ENCODE measurements at places on chromosomes 1 and 21.
A peak's percentile ranks its signal among the peaks of the same experiment; 100 is the strongest.

DNA sequence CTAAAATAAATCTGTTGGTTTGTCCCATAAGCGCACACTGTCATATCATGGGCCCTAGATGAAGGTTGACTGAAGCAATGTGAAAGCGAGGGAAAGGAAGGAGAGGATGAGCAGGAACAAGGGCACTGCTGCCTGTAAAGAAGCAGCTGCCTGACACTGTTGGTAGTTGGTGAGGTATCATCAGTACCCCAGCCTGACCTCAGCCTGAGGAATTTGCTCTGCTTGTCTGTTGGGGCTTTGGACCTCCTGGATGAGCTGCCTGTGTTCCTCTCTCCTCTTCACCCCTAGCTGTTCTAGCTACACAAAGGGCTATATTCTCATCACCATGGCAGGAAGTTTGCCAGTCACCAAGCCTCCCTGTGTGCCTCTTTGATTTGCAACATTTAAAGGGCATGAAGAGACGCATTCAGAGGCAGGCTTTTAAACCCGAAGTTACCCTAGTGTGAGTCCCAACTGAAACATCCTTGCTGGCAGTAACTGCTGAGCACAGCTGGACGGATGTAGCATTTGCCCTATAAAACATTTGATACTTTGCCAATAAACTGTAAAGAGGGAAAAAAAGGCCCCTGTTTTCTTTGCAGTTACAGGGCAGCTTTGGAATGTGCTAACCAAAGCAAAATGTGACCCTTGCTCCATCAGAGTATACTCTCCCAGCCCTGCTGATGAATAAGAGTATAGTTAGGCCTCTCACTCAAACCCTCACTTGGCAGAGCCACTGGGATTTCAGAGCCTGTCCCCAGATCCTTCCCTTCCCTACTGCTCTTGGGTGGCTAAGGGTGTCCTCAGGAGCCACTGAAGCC, 22.2 kb upstream of the SPATA6 start:
- peak; percentile 18 for DNase-seq

- peak; percentile 37 for DNase-seq
Measured at GRCh38 chr1:33137800-33138199, 44.0 kb downstream of the TRIM62 start.

- DNase-seq: peak; percentile 31
Measured at GRCh38 chr1:116667575-116668105, at the start of gene IGSF3. IGSF3 (minus strand) TSS chr1:116667733; CDS start chr1:116666326, 1,407 bp downstream.

DNA sequence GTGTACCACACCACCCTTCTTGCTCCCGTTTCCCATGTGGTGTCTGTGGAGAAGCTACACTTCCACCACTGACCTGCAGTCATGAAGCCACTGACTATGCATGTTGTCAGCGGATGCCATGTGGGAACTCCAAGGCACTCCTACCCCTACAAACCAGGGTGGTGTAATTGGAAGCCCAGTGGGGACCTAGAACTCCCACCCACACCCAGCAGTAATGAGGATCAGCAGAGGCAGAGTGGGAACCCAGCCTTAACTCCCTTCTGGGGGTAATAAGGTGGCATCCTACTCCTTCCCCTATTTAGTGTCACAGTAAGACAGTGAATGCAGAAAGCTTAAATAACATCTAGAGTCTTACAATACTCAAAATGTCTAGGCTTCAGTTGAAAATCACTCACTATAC, 78.4 kb downstream of the SPATA46 start:
- DNase-seq: no peak

DNA sequence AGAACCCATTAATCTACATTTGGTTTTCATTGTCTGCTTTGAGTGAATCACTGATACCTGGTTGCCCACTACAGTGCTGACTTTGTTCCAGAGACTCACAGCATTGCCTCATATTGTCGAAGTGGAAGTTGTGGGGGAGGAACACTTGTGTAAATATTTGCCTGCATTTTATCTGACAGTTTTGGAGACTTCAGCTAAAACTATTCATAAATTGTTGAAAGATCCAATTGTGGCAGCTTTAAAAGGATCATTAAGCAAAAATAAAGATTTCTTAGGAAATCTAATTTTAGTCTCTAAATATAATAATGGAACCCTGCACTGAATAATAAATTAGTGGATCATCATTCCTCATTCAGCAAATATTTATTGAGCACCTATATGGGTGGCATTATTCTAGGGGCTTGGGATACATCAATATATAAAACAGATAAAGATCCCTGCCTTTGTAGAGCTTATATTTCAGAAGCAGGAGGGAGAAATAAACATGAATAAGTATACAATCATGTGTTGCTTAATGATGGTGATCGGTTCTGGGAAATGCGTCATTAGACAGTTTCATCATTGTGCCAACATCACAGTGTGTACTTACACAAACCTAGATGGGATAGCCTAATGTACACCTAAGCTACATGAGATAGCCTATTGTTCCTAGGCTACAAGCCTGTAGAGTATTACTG, 73.5 kb downstream of the OSBPL9 start:
- DNase-seq: no peak

DNA sequence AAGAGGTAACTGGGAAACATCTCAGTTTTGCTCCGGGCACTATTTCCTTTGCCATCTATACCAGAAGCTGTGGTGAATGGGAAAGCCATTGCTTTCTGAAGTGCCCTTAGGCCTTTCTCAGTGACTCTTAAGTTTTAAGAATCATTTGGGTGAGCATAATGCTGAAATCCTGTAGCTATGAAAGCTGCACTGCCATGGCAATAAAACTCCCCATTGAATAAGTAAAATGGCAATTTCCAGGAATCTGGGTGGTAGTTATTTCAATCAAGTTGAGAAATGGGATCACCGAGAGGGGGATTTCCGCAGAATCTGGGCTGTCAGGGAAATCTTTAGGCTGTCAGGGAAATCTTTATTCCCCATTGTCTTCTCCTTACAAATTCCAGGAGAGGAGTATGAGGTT, 26.8 kb upstream of the MACF1 start:
- no peak for DNase-seq

DNA sequence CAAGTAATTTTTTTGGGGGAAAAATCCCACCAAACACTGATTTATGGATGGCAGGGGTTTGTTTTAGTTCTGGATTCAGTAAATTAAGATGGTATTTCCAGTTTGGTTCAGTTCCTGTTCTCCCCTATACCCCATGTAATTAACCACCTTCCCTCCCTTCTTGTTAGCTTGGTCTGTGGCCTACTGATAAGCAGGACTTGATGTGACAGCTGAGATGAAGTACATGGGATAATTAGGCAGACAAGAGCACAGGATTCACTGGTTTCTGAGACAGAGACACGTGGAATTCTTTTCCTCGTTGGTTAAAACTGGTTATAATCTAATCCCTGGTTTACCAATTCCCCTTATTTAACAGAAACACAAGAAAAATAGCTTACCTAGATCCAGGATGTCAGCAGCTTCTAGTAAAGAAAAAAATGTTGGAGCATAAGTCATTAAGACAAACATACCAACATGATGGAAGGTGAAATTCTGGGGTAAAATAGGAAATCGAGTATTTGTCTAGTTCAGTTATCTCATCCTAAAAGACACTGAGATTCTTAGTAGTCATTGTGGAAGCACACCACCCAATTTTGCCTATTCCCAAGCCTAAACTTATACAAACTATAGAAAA, 81.5 kb downstream of the SCMH1 start:
- DNase-seq: no peak

DNA sequence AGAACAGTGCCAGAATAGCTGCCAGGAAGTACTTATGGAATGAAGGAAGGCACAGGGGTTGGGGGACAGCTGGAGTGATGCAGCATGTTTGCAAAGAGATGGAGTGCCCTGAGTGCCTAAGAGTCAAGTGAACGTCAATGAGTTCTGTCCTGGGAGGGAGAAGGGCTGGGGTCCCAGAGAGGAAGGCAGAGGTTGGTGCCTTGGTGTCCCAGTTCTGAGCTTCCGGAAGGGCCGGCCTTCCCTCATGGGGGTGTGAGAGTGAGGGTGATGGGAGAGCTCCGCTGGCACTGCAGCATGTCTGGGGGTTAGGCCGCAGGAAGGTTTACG, 17.6 kb downstream of the NES start:
- DNase-seq: no peak

- no peak for DNase-seq
Measured at GRCh38 chr21:39022863-39023693, 160.2 kb downstream of the PSMG1 start.

- DNase-seq: peak; percentile 65
Measured at GRCh38 chr1:216310776-216311175, 112.5 kb downstream of the USH2A start.

DNA sequence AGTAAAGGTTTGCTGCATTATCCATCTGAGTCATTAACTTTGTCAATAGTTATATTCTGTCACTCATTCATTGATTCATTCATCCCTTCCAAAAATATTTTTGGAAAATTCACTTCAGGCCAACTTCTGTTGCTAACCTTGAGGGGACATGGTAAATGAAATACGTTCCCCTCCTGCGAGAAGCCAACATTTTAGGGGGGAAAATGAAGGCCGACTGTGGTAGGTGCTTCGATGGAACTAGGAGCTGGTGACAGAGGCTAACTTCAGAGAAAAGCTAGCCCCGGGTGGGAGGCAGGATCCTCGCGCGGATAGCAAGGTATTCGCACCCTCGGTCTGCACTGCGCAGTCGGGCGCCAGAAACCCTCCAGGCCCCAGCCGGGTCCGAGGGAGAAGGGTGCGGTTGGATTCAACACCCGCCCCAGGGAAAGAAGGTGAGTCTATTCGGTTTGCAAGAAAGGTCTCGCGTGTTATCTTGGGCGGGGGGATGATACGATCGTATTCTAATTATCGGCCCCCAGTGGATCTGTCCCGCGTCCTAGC, 646 bp upstream of the RRP15 start:
- DNase-seq: no peak

GRCh38 chr21:26397545-26397944, 175.5 kb downstream of the CYYR1 start:
- no peak for DNase-seq

GRCh38 chr21:44931501-44932407, 8.1 kb upstream of the SLX9 start:
- DNase-seq: no peak

DNA sequence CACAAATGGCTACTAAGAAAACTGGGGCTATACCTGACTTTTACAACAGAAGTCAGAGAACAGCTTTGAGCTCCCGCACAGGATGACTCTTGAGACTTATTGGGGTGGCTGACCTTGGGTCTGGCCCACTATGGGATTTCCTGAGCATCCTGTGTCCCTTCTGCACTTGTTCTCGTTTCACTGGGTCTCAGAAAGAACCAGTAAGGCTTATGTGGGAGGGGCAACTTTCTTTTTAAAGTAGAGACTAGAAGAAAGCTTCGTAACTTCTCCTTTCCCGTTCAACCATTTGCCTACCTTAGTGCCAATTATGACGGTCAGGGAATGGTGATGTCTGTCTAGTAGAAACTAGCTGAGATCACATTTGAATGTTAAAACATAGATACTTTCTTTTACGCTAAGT, 59.5 kb upstream of the C1orf105 start:
- no peak for DNase-seq

DNA sequence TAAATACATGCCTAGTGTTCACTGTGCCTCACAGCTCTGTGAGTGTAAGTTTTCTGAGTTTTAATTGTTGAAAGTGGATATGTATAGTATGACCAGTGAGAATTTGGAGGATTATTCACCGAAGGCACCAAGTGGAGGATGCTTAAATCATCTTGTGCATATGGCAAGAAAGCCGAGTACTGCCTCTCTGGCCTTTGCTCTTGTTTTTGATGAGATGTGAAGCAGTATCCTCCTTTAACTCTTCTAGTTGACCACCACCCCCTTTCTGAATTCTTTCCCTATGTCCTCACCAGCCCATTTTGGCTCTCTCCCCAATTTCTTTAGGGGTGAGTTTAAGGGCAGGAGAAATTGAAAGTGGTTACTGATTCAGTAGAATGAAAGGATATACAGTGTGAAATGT, 130.4 kb downstream of the SYT2 start:
- DNase-seq: no peak

DNA sequence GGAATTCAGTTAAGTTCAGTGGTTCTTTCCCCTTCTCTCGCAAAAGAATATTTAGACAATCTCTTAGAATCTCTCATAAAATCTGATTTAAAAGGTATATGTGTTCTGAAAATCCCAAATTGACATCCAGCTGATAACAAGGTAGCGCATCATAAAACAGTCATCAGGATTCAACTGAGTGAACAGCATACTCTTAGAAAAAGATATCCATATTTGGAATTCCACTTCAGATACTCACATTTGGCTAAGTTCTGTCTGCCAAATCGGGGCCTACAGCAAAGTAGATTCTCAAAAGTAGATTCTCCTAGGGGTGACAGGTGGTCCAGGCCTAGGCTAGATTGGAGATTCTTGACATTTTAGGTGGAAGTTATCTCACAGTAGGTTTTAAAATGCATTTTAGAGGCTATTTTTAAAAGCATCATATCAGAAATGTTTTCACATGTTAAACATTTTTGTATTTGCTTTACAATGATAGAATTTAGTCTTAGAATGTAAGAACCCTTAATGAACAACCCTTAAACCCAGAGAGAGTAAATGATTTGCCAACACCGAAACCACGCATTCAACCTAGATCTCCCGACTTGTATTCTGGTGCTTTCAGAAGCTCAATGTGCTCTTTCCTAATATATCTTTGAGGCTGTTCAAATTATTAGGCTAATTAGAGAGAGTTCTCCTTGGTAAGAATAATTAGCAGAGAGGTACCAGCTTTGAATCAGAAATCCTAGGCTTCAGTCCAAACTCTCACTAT, 318.9 kb downstream of the LMO4 start:
- DNase-seq: no peak

- DNase-seq: no peak
Measured at GRCh38 chr1:177392336-177392735, 221.6 kb downstream of the BRINP2 start.

- DNase-seq: no peak
Measured at GRCh38 chr21:15425049-15425448, 304.7 kb upstream of the USP25 start.

DNA sequence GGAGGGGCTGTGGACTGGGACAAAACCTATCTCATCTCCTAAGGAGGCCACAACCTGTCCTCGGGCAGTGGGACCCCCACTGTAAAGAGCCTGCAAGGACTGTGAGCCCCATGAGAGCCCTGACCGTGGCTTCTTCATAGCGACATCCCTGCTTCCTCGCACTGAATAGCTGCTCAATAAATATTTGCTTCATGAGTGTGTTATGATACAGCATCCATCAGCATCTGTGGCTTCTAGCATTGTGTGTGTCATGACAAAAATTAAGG, 40.5 kb upstream of the CSF3R start:
- no peak for DNase-seq

DNA sequence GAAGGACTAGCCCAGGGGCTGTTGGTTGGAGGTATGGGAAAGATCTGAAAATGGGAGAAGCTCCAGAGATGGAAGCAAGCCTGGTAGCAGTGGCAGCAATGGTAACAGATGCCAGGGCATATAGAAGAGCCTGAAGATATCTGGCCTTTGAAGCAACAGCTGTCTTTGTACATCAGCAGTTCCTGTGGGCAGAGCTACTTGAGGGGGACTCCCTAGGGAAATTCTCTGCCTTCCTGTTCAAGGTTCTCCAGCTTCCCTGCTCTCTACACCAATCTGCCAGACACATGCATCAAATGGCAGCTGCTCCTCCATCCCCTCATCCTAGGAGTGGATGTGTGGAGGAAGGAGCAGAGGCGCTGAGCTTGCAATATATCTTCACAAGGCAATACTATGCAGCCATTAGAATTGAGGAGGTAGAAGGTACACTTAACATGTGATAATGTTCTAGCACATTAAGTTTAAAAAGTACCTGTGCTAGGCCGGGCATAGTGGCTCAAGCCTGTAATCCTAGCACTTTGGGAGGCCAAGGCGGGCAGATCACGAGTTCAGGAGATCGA, 2.2 kb downstream of the TMEM35B start:
- no peak for DNase-seq

- no peak for DNase-seq
Measured at GRCh38 chr1:109652402-109652801, 3.5 kb upstream of the GSTM4 start.

- DNase-seq: no peak
Measured at GRCh38 chr1:193558491-193559028, 372.1 kb upstream of the B3GALT2 start.
